ENCODE measurements at places on chromosomes 1 and 21. TPM values are rescaled to one million over a fixed set of nuclear protein-coding genes. Genes with fewer than 3 reads are reported as not detected.

Gene MCOLN2
- total RNA-seq = 0.05 TPM

Gene AIRE
- total RNA-seq = not detected

Gene LCE1E
- total RNA-seq = not detected

Gene FABP3
- 1.1 TPM for total RNA-seq

Gene CD52
- total RNA-seq = not detected

Gene KCNK1
- total RNA-seq = not detected

All from dermis blood vessel endothelial cell (primary cell).